ENCODE measurements at places on chromosomes 5 and 9. TPM values are rescaled to one million over a fixed set of nuclear protein-coding genes. Genes with fewer than 3 reads are reported as not detected.

The IFNA13 gene
- total RNA-seq, result not detected

The STPG3 gene
- not detected for total RNA-seq

The KCNV2 gene
- not detected for total RNA-seq

DNA sequence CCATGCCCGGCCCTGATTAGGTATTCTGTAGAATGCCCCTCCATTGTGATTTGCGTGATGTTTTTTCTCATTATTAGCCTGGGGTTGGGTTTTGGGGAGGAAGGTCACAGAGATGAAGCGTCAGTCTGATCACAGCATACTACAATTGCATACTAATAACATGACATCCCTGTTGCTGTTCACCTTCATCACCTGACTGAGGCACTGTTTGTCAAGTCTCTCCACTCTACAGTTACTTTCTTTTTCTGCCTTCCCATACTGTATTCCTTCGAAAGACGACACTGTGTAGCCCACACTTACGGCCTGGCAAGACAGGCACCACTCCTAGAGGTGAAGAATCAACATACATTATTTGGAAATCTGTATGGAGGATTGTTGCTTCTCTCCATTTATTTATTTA lies 5.5 kb downstream of the ZNF354C start:
- no peak for DNase-seq

- DNase-seq, result no peak
Measured at GRCh38 chr5:59560553-59560952, 333.0 kb downstream of the PDE4D start.

GRCh38 chr9:22047596-22047995 lies 38.5 kb upstream of the CDKN2B start:
- no peak for DNase-seq

The NEURL1B gene
- 6.1 TPM for total RNA-seq

- no peak for DNase-seq
Measured at GRCh38 chr5:96070622-96071225, 109.1 kb upstream of the ELL2 start.

DNA sequence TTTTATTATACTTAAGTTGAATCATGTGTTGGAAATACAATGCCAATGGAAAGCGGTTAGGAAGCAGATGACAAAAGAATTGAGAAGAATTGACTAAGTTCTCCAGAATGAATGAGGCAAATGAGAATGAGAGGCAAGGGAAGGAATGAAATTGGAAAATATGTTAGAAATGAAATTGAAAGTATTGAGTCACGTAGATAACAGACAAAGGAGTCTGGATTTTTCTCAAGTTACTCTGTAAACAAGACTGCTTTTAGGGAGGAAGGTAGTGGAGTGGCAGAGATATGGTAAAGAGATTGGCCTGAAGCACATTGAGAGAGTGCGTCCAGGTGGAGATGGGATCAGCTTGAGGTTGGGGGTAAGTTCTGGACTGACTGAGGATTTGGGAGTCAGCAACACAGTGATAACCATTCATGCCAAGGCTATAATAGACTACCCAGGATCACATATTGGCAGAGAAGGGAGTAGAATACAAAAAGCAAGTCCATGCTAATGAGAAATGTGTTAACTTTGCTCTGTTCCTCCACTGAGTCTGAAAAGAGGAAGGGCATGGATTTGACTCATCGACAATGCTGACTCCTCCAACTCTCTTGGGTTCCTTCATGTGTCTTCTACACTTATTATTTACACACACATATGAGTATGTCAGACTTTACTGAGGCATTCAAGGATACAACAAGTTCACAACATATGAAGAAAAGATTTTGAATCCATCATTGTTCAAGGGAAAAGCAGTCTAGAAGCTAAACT lies 814.2 kb upstream of the ZNF608 start:
- DNase-seq, result peak; percentile 88

- no peak for DNase-seq
Measured at GRCh38 chr9:92965061-92965758, 17.9 kb downstream of the FGD3 start.

Measured in fibroblast of lung (primary cell).